ENCODE measurements at places on chromosomes 11 and 22. TPM values are rescaled to one million over a fixed set of nuclear protein-coding genes. Genes with fewer than 3 reads are reported as not detected.

Gene BCL2L13
- total RNA-seq, result 27.0 TPM

Gene FOLR3
- not detected for total RNA-seq

Gene SLC43A1
- 28.4 TPM for total RNA-seq

Gene TSSK2
- not detected for total RNA-seq

Gene DDI1
- total RNA-seq, result not detected

Gene SCUBE2
- total RNA-seq, result 0.65 TPM

Gene SSTR3
- 3.6 TPM for total RNA-seq

Gene BET1L
- total RNA-seq, result 33.8 TPM

Gene MS4A3
- total RNA-seq, result not detected

Gene NCR3LG1
- 1.5 TPM for total RNA-seq

Gene CASP1
- total RNA-seq, result 87.6 TPM

Gene MMP10
- not detected for total RNA-seq

Gene OR8A1
- total RNA-seq, result not detected

Gene DRAP1
- 219 TPM for total RNA-seq

Gene GAL
- not detected for total RNA-seq

Gene SHISAL1
- total RNA-seq, result not detected

Gene OTOG
- not detected for total RNA-seq

Gene APOA5
- not detected for total RNA-seq

Gene TMPRSS4
- total RNA-seq, result 0.50 TPM

Gene TSPAN18
- 8.7 TPM for total RNA-seq

Gene SERHL2
- total RNA-seq, result 2.4 TPM

Gene MGAT3
- 10.0 TPM for total RNA-seq

Gene SMIM35
- total RNA-seq, result 2.2 TPM

Gene GNAZ
- total RNA-seq, result 0.21 TPM

Gene ACCS
- total RNA-seq, result 8.7 TPM

Gene MMP3
- not detected for total RNA-seq

Gene MN1
- 0.11 TPM for total RNA-seq

Gene KCNJ4
- not detected for total RNA-seq

Gene SCGB1C1
- total RNA-seq, result not detected

Gene SCGB1A1
- not detected for total RNA-seq

Gene KRTAP5-5
- not detected for total RNA-seq

All from activated CD8-positive, alpha-beta T cell treated with anti-CD3 and anti-CD28 coated beads, Interleukin-2, amount 10 ng/mL, durations not matched to agents 7 days and 5 days (primary cell).